ENCODE measurements at places on chromosomes 12 and 14.

DNA sequence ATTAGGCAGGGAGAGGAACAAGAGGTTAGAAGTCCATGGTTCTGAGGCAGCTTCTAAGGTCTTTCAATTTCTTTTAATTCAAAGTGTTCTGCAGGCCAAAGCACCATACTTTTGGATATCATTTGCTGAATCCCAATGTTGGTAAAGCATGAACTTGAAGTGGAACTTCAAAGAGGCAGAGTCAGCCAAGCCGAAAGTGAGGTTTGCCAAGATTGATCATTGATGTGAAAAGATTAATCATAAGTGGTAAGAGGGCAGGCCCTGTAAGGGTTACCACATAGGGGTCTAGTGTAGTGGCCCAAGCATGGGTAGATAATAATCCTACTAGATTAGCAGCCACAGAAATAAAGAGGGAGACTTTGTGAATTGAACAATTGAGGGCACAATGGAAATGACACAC, 191.7 kb upstream of the DIO2 start:
- DNase-seq: no peak

- no peak for DNase-seq
These were observed at the start of gene PTPRB for GRCh38 chr12:70637303-70638085. Gene PTPRB, minus strand, starts transcription at chr12:70637429. Its CDS starts 34 bp downstream, at chr12:70637395.

GRCh38 chr12:480831-481816, 21.4 kb downstream of the B4GALNT3 start:
- DNase-seq: no peak

- DNase-seq: no peak
These were observed 40.6 kb downstream of the IGF1 start for GRCh38 chr12:102439426-102440405.

DNA sequence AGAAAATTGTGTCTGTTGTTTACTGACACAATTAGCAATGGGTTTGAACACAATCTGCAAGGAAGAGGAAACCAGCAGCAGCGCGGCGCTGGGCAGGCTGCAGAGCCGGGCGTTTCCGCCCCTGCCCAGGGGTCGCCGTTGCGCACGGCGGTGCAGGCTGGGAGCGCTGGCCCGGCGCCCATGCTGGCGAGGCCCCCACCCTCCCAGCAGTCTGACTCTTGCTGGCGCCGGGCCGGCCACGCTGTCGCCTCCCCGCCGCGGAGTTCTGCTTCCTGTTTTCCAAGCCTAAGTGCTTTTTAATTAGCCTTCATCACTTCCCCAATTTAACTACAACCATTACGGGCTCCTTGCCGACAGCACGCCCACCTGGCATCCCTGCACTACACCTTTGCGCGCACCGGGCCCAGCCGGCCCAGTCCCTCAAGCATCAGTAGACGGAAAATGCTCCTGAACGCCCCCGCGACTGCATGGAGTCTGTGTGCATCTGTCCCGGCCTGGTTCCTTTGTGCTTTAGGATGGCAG, 212.1 kb downstream of the GXYLT1 start:
- DNase-seq: no peak

GRCh38 chr12:108727868-108728735, 3.2 kb downstream of the CORO1C start:
- no peak for DNase-seq

- no peak for DNase-seq
These were observed 1.4 kb downstream of the HMGA2 start for GRCh38 chr12:65825507-65826352.

- no peak for DNase-seq
These were observed 59.7 kb downstream of the LGMN start for GRCh38 chr14:92688434-92689375.

GRCh38 chr14:79584679-79585078, 626.6 kb downstream of the DIO2 start:
- peak; percentile 91 for DNase-seq

DNA sequence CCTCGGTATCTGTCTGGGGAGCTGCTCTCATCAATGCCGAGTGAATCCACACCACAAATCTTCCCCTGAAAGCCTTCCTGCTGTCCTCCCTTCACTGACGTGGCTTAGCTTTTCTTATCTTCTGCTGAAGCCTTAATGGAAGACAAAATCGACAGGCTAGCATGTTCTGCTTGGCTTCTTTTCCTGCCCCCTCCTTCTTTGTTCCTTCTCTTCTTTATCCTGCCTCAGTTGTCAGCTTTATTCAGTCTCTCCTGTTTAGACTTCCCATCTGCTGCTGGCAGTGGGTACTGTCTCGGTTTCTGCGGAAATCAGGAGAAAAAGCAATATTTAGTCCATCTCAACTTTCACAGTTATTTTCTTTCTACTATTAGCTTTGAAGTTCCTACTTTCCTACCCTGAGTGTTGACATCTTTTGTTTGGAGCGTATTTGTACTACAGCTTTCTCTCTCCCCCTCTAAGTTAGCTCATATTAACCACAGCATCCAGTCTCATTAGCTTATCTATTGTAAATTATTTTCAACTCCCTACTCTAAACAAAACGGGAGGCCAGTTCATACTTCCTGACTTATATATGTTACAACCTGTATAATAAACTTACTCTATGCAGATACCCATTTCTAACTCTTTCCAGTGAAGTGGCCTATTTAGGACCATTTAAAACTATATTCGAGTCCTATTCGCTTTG, 226.0 kb downstream of the DACT1 start:
- DNase-seq: no peak

- peak; percentile 67 for DNase-seq
These were observed 192.0 kb upstream of the HMGA2 start for GRCh38 chr12:65632131-65632855.

DNA sequence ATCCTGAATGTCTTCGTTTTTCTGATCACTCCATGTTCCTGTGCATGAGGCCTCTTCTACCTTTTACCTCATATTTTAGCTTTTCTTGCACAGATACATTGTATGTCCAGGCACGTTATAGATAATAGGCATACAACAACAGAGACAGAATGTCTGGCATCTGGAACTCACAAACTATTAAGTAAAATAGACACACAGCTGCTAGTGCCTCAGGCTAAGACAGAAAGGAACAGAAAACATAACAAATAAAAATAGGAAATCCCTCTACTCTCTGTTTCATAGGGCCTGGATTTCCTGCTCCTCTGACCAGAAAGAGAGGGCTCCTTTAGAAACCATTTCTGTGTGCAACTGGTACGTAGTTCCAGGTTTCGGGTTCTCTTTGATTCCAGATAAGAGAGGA, 48.6 kb downstream of the ATXN7L3B start:
- DNase-seq: no peak

- DNase-seq: no peak
These were observed 983.1 kb downstream of the FLRT2 start for GRCh38 chr14:86513056-86513455.

DNA sequence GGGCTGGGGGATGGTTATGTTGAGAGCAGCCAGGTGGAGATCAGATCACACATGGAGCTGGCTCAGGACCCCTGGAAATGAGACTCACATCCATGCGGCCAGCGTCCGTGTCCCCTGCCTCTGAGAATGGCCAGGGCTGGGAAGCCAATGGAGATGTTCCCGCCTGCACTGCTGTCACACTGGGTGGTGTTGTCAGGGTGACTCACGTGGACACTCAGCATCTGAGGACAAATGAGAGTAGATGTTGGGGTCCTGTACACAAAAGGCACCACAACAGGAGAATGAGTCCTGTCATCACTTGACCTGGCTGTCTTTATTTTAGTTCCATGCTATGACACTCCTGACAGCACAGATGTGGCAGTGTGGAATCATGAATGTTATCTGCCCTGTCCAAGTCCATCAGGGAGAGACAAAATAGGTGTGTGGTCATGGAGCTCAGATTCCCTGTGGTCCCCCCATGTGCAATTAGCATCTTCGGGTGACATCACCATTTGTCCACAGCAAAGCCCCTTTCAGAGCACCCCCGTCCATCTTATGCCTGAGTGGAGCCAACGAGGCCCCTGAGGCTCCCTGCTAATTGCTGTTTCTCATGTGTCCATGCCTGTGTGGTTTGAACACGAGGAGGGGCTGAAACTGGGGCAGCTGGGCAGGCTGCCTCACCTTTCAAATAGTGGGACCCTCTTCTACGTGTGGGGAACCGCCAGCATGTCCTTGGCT, 393.5 kb downstream of the AACS start:
- DNase-seq: no peak

- DNase-seq: no peak
These were observed 44.1 kb downstream of the DAD1 start for GRCh38 chr14:22544881-22545420.

- no peak for DNase-seq
These were observed 31.8 kb downstream of the ISCA2 start for GRCh38 chr14:74525361-74525851.

DNA sequence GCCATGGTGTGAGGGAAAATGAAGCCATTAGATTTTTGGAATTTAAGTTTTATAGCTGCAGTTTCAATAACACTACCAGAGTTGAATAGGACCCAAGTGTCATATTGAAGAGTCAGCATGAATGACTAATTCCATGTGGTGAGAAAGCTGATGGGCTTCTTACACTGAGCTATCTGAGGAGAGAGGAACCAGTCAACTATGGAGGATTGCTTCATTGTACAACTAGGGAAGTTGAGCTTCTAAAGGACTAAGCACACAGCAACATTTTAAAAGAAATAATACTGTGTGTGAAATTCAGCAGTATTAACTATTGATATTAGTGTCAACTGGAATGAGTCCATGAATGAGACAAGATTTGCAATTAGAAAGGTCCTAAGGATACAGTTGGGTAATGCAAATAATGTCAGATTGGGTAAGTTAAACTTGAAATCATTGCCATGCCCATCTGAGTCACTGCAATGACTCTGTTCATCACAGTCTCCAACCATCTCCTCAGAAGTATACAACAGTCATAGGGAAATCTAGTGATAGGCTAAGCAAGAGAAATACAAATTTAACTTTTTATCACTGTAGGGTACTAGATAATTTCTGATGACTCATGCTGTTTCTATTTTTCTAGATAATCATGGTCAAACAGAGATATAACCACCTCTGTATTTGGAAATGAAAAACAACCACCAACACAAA, 394.2 kb downstream of the FSCB start:
- no peak for DNase-seq

DNA sequence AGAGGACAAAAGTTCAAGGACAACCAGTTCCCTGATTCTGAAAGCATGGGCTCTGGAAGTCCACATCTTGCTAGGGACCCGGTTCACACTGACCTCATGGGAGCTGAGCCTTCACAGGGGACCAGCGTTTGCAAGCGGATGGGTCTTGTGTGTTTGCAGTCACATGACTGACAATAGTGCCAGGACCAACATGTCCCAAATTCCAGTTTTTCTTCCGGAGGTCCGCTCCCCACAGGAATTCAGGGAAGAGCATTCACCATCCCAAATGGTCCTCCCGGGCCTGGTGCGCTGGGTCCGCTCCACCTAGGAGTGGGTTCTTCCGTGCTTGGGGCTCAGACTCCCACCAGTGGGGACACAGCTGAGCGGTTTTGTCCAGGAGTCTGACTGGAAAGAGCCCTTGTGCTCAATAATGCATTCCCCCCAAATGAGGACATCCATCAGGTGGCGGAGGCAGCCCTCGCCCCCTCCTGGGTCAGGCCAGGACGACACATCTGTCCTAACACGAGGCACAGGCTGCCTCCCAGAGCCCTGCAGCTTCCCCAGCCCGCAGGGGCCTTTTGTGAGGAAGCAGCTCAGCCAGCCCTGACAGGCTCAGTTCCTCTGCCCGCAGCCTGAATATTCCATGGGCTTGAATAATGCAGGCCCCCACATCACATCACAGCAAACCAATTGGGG, 91.8 kb upstream of the BCL11B start:
- no peak for DNase-seq

DNA sequence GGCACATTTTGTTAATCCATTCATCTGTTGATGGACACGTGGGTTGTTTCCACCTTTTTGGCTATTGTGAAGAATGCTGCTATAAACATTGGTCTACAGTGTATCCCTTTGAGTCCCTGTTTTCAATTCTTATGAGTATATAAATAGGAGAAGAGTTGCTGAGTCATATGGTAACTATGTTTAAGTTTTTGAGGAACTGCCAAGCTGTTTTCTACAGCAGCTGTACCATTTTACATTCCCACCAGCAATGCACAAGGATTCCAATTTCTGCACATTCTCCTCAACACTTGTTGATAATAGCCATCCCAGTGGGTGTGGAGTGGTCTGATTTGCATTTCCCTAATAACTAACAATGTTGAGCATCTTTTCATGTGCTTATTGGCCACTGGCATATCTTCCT, 6.9 kb upstream of the SVOP start:
- peak; percentile 24 for DNase-seq

DNA sequence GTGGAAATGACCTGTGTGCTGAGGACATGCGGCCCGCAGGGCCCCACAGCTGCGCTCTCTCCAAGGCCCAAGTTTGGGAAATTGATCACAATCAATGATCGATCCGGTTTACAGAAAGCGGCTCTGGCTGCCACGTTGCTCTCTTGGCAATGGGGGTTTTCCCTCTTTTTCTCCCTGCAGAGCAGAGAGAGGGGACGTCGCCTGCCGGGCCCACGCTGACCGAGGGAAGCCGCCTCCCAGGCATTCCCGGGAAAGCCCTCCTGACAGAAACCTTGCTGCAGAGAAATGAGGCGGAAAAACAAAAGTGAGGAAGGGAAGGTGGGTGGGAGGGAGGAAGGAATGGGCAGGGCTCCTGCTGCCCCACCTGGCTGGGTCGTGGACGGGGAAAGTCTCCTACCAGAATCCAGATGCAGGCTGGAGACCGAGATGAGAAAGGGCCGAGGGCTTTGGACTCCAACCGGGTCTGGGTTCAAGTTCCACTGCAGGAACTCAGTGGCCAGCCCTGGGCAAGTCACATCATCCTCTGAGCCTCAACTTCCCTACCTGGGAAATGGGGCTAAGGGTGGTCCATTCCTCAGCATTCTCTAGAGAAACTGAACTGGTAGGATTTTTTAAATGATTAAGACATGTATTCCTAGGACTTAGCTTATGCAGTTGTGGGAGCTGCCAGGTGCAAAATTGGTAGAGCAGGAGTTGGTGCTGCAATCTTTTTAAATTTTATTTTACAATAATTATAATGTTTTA, 75.5 kb downstream of the PHETA1 start:
- DNase-seq: no peak

- no peak for DNase-seq
These were observed 175.2 kb upstream of the GRIN2B start for GRCh38 chr12:14156606-14157005.

DNA sequence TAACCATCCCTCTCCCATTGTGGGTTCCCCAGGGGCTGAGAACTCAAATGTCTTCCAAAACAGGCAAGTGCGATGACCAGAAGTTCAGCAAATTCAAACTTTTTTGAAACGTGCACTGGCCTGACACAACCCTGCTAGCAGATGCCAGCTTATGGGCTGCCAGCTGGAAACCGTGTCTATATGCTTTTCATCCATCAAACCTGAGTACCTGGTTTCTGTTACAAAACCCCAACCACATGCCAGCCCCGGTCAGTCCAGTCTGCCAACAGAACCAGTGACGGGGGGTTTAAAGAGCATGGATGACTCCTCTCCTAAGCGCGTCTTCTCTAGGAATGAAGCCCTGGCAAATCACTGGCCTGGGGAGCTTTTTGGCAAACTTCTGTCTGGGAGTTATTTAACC, 189.7 kb downstream of the TTC7B start:
- no peak for DNase-seq
